NCI-H1694 treated with DMSO at 0.1 percent for 48 hours (cell line): ENCODE measurements at places on chromosomes 7 and 10.

DNA sequence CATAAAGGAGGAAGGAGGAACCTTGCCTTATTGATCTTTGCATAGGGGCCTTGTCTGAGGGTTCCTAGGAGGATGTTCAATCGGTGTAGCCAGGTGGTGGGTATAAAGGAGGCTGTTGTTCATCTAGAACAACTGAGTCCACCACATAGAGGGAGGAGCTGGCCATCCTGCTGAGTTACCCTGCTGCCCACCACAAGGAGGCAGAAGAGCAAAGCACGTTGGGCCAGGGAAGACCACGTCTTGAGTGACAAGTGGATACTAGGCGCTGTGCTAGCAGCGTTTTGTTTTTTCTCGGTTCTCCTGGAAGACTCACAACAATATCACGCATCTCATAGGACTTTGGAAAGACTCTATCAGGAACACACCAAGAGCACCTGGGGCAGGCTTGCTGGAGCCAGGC is 20.0 kb downstream of the FOXI2 start:
- no peak for DNase-seq

- DNase-seq, result no peak
Measured at GRCh38 chr10:79148452-79149344, 79.9 kb downstream of the ZMIZ1 start.

DNA sequence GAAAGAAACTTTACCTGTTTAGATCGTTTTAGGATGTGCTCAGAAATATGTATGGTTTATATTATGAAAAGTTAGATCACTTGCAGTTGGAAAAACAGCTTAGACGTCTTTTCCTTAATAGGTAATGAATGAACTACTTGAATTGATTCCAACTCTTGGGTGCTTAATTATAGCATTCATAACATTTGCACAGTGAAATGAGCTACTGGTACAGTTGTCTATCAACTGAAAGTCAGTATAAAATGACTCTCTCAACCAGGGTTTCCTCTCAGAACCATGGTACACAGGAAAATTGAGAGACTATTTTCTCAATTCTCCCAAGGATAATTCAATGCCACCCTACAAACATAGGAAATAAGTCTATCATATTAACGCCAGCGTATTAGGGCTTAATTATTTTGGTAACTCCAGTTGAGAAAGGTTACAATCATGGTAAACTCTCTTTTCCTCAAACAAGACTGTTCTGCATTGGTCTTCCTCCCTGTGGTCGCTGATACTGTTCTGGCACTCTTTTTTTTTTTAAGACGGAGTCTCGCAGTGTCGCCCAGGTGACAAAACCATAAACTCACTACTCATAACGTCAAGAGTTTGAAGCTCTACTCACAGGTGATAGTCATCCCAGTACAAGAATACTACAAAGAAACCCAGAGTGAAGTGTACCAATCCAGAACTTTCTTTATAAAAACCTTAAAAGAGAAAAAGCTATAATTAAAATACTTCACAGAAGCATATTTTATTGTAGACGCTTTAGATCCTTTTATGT is 2.0 kb downstream of the ANLN start:
- DNase-seq, result peak; percentile 6

DNA sequence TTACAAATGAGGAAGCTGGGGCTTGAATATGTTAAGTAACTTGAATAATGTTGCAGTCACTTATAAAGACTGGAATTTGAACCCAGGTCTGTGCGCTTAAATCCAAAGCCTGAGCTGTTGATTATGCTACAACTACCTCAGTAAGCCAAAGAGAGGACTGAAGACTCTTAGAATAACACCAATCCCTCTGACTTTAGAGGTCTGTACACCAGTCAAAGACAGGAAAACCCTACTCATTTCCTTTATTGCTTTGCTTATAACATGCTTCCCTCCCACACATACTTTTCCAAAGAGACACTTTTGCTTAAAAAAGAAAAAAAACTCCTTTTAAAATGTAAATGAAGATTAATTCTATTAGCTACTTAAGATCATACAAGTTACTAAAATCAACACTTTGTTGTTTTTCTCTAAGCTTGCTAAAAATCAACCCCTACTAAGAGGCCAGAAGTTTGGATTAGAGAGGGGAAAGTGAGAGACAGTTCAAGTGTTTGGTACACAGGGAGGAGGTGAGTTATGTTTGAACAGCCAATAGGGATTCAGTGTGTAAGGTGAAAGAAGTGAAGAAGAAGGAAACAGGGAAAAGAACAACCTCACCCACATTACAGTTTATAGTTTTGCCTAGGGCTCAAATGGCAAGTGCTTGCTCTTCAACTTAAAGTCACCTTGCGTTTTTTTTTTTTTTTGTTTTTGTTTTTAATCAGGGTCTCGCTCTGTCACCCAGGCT is 74.8 kb downstream of the MDH2 start:
- DNase-seq, result no peak

DNA sequence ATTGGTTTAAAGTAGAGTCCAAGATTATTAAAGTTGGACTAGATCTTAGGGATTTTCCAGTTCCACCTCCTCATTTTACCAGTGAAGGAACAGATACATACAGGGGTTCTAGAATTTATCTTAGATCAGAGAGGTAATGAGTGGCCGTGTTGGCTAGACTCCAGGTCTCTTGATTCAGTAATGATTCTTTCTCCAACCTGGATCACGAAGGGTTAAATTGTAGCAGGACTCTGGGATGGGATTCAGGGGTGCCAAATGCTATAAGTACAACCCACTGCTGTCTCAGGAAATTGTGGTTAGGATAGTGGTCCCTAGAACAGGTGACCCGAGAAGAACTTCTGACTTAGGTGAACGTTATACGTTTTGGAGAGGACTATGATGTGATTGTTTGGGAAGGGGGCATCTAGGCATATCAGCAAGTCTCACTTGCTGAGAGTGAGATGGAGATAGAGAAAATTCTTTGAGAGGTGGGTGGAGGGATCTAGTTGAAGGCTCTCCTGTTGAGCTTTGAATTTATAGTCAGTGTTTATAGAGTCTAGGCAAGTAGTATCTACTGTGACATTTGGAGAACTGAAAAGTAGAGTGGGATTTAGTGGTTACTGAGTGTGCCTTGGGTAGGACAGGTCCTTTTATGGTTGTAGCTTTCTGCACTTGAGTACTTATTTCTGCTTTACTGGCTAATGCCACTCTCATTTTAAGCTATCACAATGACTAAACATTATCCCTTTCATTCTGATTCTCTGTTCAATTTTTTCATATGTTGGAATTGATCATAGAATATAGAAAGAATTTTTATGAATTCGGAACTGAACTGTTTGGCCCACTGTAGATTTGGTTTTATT is 58.3 kb downstream of the ST7 start:
- no peak for DNase-seq
